ENCODE measurements at places on chromosomes 5 and 9. TPM values are rescaled to one million over a fixed set of nuclear protein-coding genes. Genes with fewer than 3 reads are reported as not detected.

DNA sequence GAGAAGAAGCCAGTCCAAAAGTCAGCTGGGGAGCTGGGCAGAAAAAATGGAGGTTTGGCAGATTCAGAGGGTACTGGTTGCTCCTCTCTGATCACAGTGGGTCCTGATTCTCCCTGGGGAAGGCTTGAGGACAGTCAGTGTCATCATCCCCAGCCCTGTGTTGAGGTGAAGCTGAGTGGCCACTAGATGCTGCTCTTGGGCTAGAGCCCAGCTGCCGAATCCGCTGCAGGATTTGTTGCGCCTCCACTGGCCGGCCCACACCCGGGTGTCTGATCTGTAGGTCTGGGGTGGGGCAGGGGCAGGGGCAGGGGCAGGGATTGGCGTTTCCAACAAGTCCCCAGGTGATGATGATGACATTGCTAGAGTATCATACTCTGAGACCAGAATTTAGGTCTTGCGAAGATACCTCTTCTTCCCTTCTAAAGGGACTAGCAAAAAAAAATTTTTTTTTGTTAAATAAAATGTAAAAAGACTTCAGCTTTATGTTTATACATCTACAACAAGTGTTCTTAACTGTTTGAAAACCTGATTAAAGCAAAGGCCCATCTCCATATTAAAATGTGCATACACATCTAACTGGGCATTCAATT lies 106.8 kb downstream of the PDE6A start:
- no peak for DNase-seq

DNA sequence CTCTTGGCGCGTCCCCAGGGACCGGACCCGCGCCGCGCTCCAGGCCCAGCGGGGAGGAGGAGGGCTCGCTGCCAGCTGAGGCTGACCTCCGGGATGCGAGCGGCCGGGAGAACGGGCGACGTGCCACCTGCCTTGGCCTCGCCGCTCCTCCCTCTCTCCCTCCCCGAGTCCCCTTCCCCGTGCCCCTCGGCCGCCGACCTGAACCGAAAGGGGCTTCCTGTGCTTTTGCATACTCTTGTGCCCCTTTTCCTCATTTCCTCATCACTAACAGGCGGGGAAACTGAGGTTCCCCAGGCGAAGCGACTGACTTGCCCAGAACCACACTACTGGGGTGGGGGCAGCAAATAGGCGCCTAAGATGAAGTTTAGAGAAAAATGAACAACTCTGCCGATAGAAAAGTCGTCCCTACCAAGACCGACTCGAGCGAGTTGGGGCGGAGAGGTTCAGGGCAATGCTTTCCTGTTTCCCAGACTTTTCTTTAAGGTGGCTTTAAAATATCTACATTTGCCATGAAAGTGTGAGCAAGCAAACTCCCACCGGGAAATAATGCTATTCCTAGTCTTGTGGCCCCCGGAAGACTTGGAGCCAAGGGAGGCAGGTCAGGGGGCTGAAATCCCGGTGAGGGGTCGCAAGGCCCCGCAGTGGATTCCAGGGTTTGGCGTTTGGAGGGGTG lies 580 bp upstream of the DUSP1 start:
- DNase-seq, result no peak

DNA sequence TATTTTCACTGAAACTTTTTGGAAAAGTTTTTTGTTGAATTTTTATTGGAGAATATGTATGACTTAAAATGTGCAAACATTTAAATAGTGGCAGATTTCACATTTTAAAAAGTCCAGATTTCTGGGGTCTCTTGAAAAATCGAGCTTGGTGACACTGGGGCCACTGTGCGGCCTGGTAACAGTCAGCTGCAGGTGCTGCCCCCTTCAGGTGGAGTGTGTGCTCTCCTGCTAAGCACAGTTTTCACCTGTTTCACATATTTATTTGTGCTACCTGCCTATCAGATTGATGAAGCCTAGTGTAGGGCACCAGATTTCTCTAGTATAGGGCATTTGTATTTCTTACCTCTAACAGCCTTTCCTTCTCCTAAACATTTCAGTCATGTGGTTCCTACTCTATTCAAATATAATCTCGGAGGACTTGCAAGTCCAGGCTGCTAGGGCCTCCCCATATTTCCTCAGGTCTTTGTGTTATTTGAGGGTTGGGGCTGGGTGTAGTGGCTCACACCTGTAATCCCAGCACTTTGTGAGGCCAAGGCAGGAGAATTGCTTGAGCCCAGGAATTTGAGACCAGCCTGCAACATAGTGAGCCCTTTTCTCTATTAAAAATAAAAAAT lies 95.8 kb upstream of the KLF9 start:
- no peak for DNase-seq

FOXI1 gene
- total RNA-seq, result 0.16 TPM

NDOR1 gene
- 46.7 TPM for total RNA-seq

PDZD2 gene
- total RNA-seq, result 0.88 TPM

PCDHB15 gene
- 0.16 TPM for total RNA-seq

MORN5 gene
- not detected for total RNA-seq

All from T-cell (primary cell).